ENCODE measurements at places on chromosomes 11 and 22.

GRCh38 chr22:31148488-31148887, 8.2 kb upstream of the PLA2G3 start:
- no peak for DNase-seq

DNA sequence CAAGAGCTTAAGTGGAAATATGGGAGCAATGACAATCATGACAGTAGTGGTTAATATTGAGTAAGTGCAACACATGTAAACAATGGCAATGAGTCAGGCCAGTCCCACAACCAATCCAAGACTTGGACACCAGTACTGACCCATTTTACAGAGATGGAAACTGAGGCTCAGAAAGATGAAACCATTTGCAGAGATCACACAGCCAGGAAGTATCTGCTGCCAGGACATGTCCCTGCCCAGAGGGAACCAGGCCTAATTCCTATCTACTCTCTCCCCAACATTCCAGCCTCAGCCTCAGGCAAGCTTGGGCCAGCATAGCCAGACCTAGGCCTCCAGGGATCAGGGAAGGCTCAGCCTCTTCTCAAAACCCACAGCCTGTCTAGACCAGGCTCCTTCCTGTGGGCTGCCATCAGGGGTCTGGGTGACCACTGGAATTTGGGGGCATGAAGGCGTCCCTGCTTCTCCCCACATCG, 395.1 kb downstream of the MN1 start:
- DNase-seq = no peak

- no peak for DNase-seq
These were observed 10.8 kb downstream of the RIBC2 start for GRCh38 chr22:45424241-45424731.

GRCh38 chr22:44996120-44996519, 13.7 kb downstream of the PHF21B start:
- no peak for DNase-seq

GRCh38 chr11:78927511-78927910, 352.8 kb upstream of the NARS2 start:
- no peak for DNase-seq

DNA sequence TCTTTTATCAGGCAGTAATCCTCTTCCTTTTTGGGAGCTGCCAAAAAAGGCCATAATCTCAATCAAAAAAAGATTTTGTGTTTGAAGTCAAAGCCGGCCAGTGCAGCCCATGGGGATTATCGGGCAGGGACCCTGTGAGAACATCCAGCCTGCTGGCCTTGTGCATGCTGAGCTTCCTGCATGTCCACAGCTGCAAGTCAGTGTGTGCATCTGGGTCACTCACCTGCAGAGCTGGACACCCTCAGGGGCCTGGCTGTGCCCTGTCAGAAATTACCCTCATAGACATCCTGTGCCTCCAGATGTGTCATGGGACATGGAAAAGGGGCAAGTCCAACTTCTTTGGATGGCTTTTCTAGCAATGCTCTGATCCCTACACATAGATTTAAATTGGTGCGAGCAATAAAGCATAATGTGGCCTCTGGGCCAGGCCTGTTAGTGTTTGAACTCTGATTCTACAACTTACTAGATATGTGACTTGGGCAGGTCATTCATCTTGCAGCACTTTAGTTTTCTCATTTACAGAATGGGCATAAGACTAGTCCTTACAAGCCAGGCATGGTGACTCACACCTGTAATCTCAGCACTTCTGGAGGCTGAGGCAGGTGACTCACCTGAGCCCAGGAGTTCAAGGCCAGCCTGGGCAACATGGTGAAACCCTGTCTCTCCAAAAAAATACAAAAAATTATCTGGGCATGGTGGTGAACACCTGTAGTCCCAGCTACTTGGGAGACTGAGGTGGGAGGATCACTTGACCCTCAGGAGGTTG, 81.6 kb upstream of the LARGE1 start:
- no peak for DNase-seq

- DNase-seq = no peak
These were observed 76.7 kb upstream of the WNT7B start for GRCh38 chr22:46053563-46054090.

DNA sequence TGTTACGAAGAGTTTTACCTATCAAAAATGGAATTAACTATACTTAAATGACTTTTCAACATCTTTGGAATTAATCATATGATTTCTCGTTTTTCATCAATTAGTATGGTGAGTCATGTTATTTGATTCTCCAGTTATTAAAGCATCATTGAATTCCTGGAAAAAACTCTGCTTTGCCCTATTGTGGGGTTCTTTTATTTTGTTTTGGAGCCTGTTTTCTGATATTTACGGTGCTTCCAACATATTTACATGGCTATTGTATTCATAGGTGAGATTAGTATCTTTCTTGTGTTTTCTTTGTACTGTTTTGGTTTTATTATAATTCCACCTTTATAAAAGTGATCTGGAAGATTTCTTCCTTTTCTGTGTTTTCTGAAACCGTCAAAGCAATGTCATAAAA, 902.7 kb downstream of the TBC1D22A start:
- DNase-seq = no peak

GRCh38 chr22:45029501-45029900, 19.7 kb upstream of the PHF21B start:
- DNase-seq = no peak

- no peak for DNase-seq
These were observed 187.4 kb downstream of the MN1 start for GRCh38 chr22:27614006-27614649.
